ENCODE measurements at places on chromosomes 3 and 15. TPM values are rescaled to one million over a fixed set of nuclear protein-coding genes. Genes with fewer than 3 reads are reported as not detected.

Gene IGSF11
- 0.21 TPM for total RNA-seq

Gene SLC38A3
- not detected for total RNA-seq

Gene QARS1
- total RNA-seq: 193 TPM

Gene ABI3BP
- 3.1 TPM for total RNA-seq

Gene PLA2G4D
- total RNA-seq: 0.07 TPM

Gene XCR1
- not detected for total RNA-seq

Gene ESYT3
- total RNA-seq: 0.64 TPM

Gene MOBP
- not detected for total RNA-seq

Gene CCDC39
- under 0.01 TPM for total RNA-seq

Gene ZCWPW2
- total RNA-seq: 0.78 TPM

Gene RETNLB
- not detected for total RNA-seq

Gene CFAP91
- total RNA-seq: 0.07 TPM

Gene THBS1
- 276 TPM for total RNA-seq

Gene OIP5
- total RNA-seq: 0.28 TPM

Gene U2SURP
- 56.4 TPM for total RNA-seq

Gene DYNC1LI1
- 27.0 TPM for total RNA-seq

Gene STRA6
- total RNA-seq: 3.5 TPM

Gene CAPN3
- 4.6 TPM for total RNA-seq

Gene TP63
- total RNA-seq: 254 TPM

Gene C3orf80
- 0.07 TPM for total RNA-seq

Gene RPS17
- total RNA-seq: 2,714 TPM

Gene GRK7
- not detected for total RNA-seq

Gene KBTBD13
- total RNA-seq: not detected

Gene AMT
- total RNA-seq: 1.6 TPM

Gene GATM
- total RNA-seq: 2.1 TPM

Gene ANKUB1
- 4.1 TPM for total RNA-seq

Gene SSUH2
- 0.34 TPM for total RNA-seq

Gene CCR9
- not detected for total RNA-seq

Gene CP
- not detected for total RNA-seq

Gene SPTSSB
- 0.64 TPM for total RNA-seq

Gene ZNF385D
- not detected for total RNA-seq

Gene GP9
- total RNA-seq: not detected

Gene LSAMP
- not detected for total RNA-seq

Gene AMIGO3
- not detected for total RNA-seq

Gene CAND2
- 4.3 TPM for total RNA-seq

Gene ZIC1
- not detected for total RNA-seq

Gene SAXO2
- 3.1 TPM for total RNA-seq

Gene RTP1
- total RNA-seq: not detected

Gene TSC22D2
- 13.0 TPM for total RNA-seq

Gene MASP1
- 0.21 TPM for total RNA-seq

Gene GABRR3
- total RNA-seq: not detected

Gene RAD18
- total RNA-seq: 9.4 TPM

Gene DET1
- 3.8 TPM for total RNA-seq

Gene BRK1
- 109 TPM for total RNA-seq

Gene CCDC12
- total RNA-seq: 26.0 TPM

Gene CLDN16
- total RNA-seq: 1.0 TPM

Gene GNAT1
- not detected for total RNA-seq

Gene STARD9
- total RNA-seq: 1.9 TPM

Gene ARGFX
- not detected for total RNA-seq

Gene ADGRG7
- total RNA-seq: not detected

Gene SMARCC1
- total RNA-seq: 37.6 TPM

Gene TUSC7
- total RNA-seq: not detected

Gene CPLX3
- total RNA-seq: not detected

Gene ATP13A4
- total RNA-seq: 6.2 TPM

Gene ZNF662
- total RNA-seq: 1.2 TPM

All from nasal cavity respiratory epithelium epithelial cell of viscerocranial mucosa (primary cell).